ENCODE measurements at places on chromosomes 11 and 22.

DNA sequence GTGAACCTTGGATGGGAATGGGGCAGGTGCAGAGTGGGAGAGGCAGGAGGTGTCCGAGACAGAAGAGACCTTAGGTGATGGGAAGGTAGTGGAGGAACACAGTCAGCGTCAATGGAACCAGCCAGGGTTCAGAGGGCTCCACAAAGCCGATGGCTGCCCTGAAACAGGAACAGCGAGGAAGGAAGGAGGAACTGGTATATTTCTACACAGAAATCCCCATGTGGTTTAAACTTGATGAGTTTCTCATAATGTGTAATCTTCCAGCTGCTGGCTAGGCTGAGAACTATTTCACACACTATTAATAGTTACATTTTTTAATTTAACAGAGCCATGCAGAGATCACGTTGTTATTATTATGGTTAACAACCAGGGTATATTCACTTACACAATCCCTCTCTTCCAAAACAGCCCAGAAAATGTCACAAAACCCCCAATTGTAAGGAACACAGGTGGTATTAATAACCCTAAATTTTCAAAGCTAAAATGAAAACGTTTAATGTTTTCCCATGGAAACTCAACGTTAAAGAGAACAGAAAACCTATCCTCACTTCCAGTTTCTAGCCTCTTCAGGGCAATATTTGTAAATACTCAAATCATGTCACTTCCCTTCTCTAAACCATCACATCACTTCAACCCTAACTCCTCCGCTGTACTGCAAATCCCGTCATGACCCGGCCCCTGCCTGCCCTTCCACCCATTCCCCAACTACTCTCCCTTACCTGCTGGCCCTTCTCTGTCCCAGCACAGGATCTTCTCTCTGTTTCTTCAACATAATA is 74.5 kb upstream of the ARFGAP3 start:
- no peak for DNase-seq

GRCh38 chr11:17611049-17611448 is 64.0 kb downstream of the OTOG start:
- DNase-seq: no peak

DNA sequence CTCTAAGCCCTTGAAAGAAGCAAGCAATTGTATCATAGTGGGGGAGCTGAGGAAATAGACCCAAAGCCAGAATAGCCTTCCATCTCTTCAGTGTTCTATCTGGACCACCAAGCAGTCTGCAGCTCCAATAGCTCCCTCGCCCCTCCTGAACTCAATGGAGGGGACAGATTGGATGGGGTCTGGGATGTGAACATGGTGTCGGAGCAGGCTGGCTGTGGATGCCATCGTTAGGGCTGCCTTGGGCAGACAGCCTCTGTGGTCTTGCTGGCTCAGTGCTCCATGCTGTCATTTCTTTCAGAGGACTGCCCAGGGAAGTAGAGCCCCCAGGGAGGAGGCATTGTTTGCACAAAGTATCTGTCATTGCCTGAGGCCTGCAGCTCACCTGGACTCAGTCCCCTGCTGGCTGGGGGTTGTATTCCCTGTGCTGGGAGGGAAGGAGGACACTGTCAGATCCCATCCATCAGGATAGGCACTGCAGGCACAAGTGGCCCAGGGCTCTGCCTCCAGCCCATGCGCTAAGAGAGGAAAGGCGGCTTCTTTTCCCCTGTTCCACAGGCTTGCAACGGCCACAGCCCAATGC is 537.7 kb downstream of the BUD13 start:
- no peak for DNase-seq

GRCh38 chr11:85042361-85042760 is 584.8 kb downstream of the DLG2 start:
- DNase-seq: no peak

GRCh38 chr11:64801158-64801464 is 1.9 kb downstream of the MAP4K2 start:
- DNase-seq: no peak
